ENCODE measurements at places on chromosomes 7 and 10.

DNA sequence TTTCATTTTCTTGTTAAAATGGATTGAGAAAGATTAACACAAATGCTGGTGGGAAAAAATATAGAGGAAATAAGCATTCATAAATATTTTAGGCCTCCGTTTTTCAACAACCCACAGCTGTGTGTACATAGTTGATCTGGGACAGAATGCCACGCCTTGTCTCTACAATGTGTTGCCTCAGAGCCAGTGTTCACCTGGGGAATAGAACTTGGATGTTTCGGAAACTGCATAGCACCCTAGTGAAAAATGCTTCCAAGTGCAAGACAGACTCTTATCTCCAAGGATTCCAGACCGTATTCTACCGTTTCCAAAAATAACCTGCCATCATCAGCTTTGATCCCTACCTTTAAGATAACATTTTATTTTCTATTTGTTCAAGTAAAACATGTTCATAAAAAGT lies 260.9 kb downstream of the SDK1 start:
- no peak for DNase-seq

DNA sequence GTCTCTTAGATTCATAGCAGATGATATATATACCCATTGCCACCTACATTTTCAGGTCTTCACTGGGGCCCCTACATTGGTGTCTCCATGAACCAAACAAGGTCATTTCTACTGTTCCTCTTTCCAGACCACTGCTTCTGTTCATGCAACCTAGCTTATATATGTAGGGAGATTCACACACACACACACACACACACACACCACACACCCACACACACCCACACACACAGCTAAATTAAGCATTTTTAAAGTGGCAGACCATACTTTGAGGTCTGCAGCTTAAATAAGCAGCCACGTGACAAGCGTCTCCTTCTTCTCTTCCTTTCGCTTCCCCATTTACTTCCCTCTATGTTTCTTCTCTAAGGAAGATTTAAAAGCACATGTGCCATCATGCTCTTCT lies 70.0 kb upstream of the CC2D2B start:
- DNase-seq, result peak; percentile 82

GRCh38 chr10:79946271-79947082 lies 2.4 kb downstream of the SFTPD start:
- DNase-seq, result no peak

- DNase-seq, result no peak
These were observed 77.1 kb downstream of the NRF1 start for GRCh38 chr7:129688503-129689222.

DNA sequence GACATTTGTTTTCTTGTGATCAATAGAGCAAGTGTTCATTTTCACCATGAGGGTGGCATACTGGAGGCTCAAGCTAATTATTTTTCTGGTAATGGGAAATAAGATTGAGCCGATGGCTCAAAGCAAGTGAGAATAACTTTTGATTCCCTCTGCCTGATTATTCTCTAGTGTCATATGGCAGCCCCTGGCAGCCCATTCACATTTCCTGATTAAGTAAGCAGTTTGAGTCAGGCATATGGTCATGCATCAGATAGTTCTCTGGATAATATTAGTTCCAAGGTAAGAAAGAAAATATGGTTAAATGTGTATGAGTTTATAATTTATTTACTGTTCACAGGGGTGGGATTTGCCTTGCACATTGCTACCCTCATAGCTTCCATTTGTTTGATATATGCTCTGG lies 109.2 kb downstream of the DYNC1I1 start:
- DNase-seq, result no peak

DNA sequence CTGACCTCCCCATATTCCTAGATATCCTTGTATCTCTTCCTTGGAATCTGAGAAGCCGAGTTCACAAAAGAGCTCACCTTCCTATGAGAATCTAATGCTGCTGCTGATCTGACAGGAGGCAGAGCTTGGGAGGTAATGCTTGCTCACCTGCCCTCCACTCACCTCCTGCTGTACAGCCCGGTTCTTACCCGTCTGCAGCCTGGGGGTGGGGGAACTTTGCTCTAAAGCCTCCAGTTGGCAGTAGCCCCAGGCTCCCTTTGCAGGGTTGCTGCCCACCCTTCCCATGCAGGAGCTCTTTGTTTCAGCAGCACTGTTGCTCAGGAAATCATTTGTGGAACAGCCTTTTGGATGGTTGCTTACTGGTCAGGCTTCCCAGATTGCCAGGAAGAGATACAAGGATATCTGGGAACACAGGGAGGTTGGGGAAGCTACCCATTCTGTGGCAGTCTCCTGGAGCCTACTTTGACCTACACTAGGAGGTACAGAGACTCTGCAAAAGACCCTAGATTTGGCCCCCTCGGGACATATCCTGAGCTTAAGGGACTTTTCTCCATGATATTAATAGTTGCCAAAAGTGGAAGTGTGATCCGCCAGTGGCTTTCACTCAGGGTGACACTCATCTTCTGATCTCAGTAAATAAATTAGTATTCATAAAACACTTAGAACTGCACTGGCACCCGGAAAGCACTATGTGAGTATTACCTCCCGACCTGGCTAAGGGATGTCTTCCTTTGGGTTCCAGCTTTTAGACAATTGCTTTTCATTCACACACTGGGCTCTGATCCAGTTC lies 363.7 kb upstream of the PODXL start:
- no peak for DNase-seq

GRCh38 chr10:109933984-109934565 lies 10.8 kb upstream of the XPNPEP1 start:
- DNase-seq, result peak; percentile 60

GRCh38 chr10:129799942-129800341 lies 164.1 kb downstream of the EBF3 start:
- DNase-seq, result no peak

- no peak for DNase-seq
These were observed 55.8 kb downstream of the ALOX5 start for GRCh38 chr10:45429790-45430189.

DNA sequence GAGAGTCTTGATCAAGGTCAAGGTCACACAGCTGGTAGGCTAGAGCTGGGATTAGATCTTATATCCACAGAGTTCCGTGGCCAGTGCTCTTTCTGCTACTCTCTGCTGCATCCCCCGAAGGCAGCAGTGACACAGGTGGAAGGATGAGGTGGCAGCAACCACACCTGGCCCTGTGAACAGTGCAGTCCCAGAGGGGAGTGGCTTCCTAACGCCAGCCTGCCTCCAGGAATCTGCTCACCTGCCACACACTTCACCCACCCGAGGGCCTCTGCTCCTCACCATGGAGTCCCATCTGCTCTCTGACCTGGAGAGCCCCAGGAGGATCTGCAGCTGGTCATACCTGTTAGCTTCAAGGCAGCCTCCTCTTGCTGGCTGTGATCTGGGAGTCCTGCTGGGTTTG lies 484.2 kb downstream of the PLXNA4 start:
- no peak for DNase-seq
